Epithelial cell of proximal tubule (primary cell): ENCODE measurements at places on chromosomes 3 and 15. TPM values are rescaled to one million over a fixed set of nuclear protein-coding genes. Genes with fewer than 3 reads are reported as not detected.
A peak's percentile ranks its signal among the peaks of the same experiment; 100 is the strongest.

DNA sequence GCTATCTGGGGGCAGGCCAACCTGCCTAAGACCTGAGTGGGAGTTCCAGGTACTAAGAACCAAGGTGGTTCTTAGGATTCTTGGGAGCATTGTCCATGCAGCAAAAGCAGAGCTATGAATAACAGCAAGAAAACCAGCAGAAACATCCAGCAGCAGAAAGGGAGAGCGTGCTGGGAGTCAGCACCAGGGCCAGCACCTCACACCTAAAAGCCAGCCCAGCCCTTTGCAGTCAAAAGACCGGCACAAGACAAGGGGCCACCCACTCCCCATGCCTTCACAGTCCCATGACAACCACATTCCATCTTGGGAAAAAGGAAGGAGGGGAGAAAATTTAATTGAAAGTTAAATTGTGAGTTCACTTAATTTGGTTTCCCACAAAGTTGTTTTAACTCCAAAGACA is 364.9 kb downstream of the AGBL1 start:
- DNase-seq, result no peak

GRCh38 chr3:126226374-126226773 is 46.0 kb upstream of the ALDH1L1 start:
- DNase-seq, result no peak

Gene NEK10
- total RNA-seq, result 0.06 and 0.07 TPM in 2 replicates

GRCh38 chr15:25378501-25378901 is 60.3 kb downstream of the UBE3A start:
- DNase-seq, result no peak

Gene PAK2
- 36.5 and 52.1 TPM in 2 replicates for total RNA-seq

Gene SUMF1
- total RNA-seq, result 34.4 and 44.5 TPM in 2 replicates

Gene HTD2
- total RNA-seq, result 6.1 and 7.3 TPM in 2 replicates

- DNase-seq, result no peak
Observed at GRCh38 chr3:100072326-100073048, 41.8 kb downstream of the FILIP1L start.

DNA sequence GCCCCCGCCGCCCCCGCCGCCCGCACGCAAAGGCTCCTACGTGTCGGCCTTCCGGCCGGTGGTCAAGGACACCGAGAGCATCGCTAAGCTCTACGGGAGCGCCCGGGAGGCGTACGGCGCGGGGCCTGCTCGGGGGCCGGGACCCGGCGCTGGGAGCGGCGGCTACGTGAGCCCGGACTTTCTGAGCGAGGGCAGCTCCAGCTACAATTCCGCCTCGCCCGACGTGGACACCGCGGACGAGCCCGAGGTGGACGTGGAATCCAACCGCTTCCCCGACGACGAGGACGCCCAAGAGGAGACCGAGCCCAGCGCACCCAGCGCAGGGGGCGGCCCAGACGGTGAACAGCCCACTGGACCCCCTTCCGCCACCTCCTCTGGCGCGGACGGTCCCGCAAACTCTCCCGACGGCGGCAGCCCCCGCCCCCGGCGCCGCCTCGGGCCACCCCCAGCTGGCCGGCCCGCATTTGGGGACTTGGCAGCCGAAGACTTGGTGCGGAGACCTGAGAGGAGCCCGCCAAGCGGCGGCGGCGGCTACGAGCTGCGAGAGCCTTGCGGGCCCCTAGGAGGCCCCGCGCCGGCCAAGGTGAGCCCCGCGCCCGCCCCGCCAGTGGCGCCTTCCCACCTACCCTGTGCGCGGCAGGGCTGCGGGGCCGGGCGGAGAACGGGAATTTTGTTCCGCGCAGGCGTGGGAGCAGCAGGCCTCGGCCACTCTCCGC is 2.4 kb downstream of the SKOR1 start:
- no peak for DNase-seq

Gene TRH
- not detected in 2 replicates for total RNA-seq

- DNase-seq, result no peak
Observed at GRCh38 chr3:49733551-49733950, 9.8 kb upstream of the GMPPB start.

- no peak for DNase-seq
Observed at GRCh38 chr3:36480911-36481648, 100.8 kb downstream of the STAC start.

- peak; percentile 92 for DNase-seq
Observed at GRCh38 chr15:85412956-85413854, 32.8 kb downstream of the AKAP13 start.

DNA sequence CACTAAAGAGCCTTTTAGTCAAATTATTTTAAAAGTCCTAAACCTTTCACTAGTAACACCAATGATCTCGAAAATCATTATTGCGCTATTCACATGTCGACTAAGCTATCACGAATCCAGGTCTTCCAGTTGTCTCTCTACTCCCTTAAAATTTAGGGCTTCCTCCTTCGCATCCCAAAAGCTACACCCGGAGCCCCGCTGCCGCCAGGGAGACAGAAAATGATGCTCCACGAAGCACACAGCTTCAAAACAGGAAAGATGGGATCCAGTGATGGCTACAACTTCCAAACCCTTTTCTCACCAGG is 253 bp downstream of the IFT80 start:
- DNase-seq, result no peak

DNA sequence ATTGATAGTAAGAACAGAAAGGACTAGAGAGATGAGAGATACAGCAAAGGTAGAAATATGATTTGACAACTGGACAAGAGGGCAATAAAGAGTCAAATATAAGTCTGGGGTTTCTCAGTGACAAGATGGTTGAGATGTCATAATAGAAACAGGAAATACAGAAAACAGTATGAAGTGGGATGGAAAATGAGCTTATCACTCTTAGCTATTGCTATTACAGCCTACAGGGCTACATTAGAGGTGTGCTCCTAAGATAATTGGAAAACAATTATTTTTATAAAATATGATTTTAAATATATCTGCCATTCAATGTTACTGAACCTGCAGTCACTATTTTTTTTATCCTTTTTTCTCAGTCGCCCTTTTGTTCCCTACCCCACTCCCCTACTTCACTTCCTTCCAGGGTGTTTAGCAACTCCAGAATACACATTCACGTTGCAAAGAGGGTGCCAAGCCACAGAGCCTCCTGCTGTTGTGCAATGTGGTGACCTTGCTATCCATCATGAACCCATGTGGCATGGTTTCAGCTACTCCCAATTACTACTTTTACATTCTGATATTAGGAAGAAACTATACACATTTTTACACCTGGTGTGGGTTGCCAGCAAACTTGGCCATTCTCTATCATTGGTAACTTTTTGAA is 6.0 kb downstream of the NRG4 start:
- no peak for DNase-seq

Gene PP2D1
- not detected in 2 replicates for total RNA-seq

GRCh38 chr15:80885016-80885579 is 104.5 kb downstream of the MESD start:
- DNase-seq, result no peak

Gene IQCF5
- not detected in 2 replicates for total RNA-seq

DNA sequence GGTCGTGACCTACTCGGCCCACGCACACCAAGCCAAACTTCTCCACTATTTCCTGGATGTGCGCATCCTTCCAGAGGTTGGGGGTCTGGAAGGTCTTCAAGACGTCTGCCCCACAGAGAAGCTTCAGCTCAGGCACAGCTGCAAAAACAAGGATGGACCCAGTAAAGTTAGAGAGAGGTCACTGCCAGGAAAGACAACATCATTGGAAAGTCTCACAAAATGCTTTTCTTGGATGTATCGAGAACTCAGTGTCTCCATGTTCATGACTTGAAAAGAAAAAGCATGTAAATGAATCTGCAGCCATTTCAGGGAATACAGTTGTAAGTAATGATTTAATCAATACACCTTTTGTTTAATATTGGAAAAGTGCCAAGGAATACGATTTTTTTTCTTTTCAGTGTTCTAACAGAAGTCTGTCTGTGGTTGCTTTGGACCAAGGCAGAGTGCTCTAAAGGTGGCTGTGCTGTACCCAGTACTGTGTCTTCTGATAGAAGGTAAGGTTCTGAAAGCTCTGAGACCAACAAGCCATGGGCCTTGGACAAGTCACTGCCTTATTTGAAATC is 21.8 kb upstream of the RBP1 start:
- no peak for DNase-seq

GRCh38 chr15:70047386-70048197 is 50.1 kb downstream of the TLE3 start:
- DNase-seq, result no peak

Gene HES1
- 17.1 and 55.6 TPM in 2 replicates for total RNA-seq

- DNase-seq, result no peak
Observed at GRCh38 chr3:66555214-66555844, 54.5 kb upstream of the LRIG1 start.

DNA sequence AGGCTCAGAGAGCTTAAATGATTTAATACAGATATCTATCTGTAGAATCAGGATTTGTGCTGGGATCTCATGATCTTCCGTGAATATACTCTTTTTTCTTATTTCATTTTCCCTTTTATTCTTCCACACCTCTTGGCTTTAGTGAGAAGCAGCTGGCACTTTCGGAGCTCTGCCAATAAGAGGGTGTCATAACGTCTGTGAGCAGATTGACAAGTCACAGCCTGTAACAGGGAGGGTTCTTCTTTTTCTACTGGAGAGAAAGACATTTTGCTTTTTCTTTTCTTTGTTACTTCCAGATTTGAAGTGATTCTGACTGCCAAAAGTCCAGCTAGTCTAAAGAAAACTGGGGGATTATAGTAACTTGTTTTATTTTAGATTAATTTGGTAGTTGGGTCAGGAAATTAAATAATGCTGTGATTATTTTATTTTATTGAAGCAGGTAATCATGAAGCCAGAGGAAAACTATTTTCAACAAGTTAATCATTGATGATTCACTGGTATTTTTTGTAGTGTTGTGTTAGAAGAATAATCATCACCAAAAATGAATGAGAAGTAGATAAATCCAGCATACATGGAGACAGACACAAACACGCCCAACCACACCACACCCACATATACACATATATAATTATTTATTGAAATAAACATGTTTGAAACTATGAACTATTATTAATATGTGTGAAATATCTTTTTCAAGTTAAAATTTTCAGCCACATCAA is 69.8 kb downstream of the TNFAIP8L3 start:
- no peak for DNase-seq

- no peak for DNase-seq
Observed at GRCh38 chr3:141237701-141238521, 6.3 kb downstream of the PXYLP1 start.

Gene MNS1
- total RNA-seq, result 3.1 and 4.8 TPM in 2 replicates

DNA sequence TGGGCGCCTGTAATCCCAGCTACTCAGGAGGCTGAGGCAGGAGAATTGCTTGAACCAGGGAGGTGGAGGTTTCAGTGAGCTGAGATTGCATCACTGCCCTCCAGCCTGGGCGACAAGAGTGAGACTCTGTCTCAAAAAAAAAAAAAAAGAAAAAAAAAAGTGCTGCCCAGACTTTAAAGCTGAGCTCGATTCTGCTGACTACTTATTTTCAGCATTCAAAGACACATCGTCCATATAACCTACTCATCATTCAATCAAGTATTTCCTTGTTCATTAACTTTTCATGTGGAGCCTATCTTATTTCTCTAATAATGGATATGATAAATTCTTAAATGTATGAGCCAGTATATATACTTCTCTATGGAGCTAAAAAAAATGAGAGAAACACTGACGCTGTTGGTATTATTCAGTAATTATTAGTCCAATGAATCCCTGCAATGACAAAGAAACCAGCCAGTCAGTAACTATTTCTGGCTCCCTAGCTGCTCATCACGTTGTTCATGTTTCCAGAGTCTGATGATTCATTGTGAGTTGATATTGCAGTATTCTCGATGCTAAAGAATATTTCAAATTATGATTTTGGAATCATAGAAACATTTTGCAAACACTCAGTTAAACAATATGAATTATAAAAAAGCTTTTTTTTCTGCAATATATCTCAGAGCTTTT is 111.9 kb downstream of the RAP2B start:
- DNase-seq, result no peak

- DNase-seq, result no peak
Observed at GRCh38 chr15:42691770-42692169, 45.2 kb downstream of the CDAN1 start.

Gene DUOXA2
- not detected in 2 replicates for total RNA-seq

Gene ERC2
- 2.7 and 6.0 TPM in 2 replicates for total RNA-seq

DNA sequence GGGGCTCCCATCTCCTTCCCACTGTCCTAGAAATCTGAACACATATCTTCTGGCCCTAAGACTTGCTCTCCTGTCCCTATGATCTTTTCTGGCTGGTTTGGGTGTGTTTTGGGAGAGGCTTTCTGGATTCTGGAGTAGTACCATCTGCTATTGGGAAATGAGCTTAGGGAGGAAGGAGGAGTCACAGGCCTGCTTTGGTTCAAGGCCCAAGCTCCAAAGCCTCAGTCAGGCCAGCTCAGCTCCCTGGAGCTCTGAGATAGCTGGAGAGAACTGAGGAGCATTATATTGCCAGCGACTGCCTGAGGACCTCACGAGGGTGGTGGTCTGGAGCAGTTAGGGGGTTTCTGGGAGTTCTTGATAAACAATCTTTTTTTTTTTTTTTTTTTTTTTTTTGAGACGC is 18.7 kb downstream of the RASGRF1 start:
- DNase-seq, result no peak

GRCh38 chr3:115388811-115389210 is 234.5 kb upstream of the GAP43 start:
- DNase-seq, result no peak

Gene MESP1
- 1.9 and 2.7 TPM in 2 replicates for total RNA-seq

GRCh38 chr15:88274553-88275460 is 18.3 kb upstream of the NTRK3 start:
- DNase-seq, result no peak

Gene DZIP3
- 5.9 and 6.3 TPM in 2 replicates for total RNA-seq

Gene STRIT1
- total RNA-seq, result not detected in 2 replicates

Gene SLC28A2
- total RNA-seq, result not detected in 2 replicates

GRCh38 chr3:118942195-118942594 is 92.5 kb downstream of the IGSF11 start:
- no peak for DNase-seq

- no peak for DNase-seq
Observed at GRCh38 chr3:51389423-51390183, 1.5 kb upstream of the RBM15B start.

DNA sequence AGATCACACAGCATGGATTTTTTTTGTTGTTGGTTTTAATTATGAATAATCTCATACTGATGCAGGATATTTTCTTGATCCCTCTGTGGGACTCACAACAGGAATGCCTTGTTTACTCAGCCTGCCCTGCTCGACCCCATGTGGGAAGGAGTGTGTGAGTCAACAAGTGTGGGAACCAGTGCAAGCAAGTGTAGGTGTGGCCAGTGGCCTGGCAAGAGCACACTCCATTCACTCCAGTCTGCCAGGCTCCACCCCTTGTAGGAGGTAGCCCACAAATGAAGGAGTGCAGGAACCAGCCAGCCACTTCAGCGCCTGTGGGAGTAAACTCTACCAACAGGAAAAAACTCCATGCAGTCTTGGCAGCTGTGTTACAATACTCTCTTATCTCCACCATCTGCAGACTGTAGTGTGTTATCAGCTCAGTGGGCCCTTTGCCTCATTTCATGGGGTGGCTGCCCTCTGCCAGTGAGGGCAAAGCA is 393.6 kb downstream of the OTOL1 start:
- peak; percentile 52 for DNase-seq

Gene ABHD5
- total RNA-seq, result 23.0 and 25.0 TPM in 2 replicates

Gene TASOR
- total RNA-seq, result 26.1 and 40.5 TPM in 2 replicates

DNA sequence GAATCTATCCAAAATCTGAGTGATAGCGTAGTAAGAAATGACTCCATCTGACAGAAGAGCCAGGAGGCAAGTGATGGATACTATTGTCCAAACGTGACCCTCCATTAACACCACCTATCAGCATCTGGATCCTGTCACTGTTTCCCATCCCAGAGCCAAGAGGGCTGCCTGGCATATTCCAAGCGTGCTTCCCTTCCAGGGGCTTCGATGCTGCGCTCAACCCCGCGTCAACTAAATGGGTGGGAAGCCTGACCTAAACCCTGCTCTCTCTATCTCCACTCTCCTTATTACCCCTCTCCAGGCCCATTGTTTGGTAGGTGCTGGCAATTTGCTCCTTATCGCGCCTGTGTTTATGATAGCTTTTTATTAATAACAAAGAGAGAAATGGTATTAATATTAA is 83.2 kb downstream of the NR2F2 start:
- no peak for DNase-seq
